Lung (tissue), 17 donors: ENCODE measurements at places on chromosomes 12 and 14.

GRCh38 chr12:5222729-5223128 is 179.1 kb downstream of the KCNA5 start:
- DNase-seq, result no peak
- no peak overlapping the region for H3K4me3 ChIP-seq
- H3K27ac ChIP-seq, result no peak overlapping the region
- H3K4me1 ChIP-seq, result no peaks in the 10 kb centered on the region
- H3K36me3 ChIP-seq, result no peaks in the 10 kb centered on the region

DNA sequence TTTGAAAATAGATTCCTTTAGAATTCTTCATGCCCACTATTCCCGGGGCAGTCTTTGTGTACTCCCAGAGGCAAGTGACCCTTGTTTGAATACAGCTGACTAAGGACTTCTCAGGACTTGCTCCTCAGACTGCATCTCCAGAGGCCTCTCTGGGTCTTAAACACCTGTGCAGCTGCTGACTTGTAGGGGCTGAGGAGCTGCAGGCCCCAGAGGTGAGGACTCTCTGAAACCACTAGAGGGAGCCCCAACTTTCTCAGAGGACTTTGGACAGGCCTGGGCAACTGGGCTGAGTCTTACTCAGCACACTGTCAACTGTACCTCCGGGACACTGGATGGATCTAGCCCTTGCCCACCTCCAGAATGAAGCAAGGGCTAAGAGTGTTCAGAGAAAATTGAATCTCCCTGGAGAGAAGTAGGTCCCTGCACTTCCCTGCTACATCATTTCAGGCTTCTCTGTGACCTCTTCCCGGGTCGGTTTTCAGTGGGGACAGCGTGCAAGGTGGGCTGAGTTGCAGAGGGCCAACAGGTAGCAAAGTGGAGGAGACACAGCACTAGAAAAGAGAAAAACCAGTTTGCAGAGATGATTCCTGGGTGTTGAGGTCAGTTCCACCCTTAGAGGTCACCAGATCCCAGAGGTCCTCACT is 164.6 kb downstream of the TMEM117 start:
- H3K4me1 ChIP-seq, result no peaks in the 10 kb centered on the region
- no peak overlapping the region for H3K27ac ChIP-seq
- H3K27me3 ChIP-seq, result no peaks in the 10 kb centered on the region
- no peak for DNase-seq
- H3K36me3 ChIP-seq, result no peaks in the 10 kb centered on the region

DNA sequence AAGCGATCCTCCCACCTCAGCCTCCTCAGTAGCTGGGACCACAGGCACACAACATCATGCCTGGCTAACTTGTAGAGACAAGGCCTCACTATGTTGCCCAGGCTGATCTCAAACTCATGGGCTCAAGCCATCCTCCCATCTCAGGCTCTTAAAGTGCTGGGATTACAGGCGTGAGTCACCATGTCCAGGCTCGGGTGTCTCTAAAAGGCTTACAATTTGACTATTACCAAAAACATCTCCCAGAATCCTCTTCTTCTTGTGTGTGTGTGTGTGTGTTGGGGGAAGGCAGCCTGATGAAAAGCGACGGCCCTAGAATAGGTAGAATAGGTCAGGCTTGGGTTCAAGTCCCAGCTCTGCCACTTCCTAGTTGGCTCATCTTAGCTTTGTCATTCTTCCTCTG is 16.8 kb downstream of the MSI1 start:
- no peaks in the 10 kb centered on the region for H3K4me1 ChIP-seq
- H3K4me3 ChIP-seq, result no peak overlapping the region
- peaks cover 8% of the 10 kb centered on the region for H3K36me3 ChIP-seq
- no peaks in the 10 kb centered on the region for H3K27me3 ChIP-seq

GRCh38 chr12:117098361-117099217 is 627 bp downstream of the TESC start:
- peak overlapping the region; percentile 62 for H3K27ac ChIP-seq
- peaks cover 35% of the 10 kb centered on the region for H3K27me3 ChIP-seq
- DNase-seq, result no peak
- H3K4me1 ChIP-seq, result peaks cover 6% of the 10 kb centered on the region

- H3K4me3 ChIP-seq, result no peak overlapping the region
- no peaks in the 10 kb centered on the region for H3K27me3 ChIP-seq
- DNase-seq, result no peak
- no peaks in the 10 kb centered on the region for H3K4me1 ChIP-seq
Measured at GRCh38 chr14:81771651-81772275, 238.1 kb upstream of the SEL1L start.
